NCI-H460 (cell line): ENCODE measurements at places on chromosomes 1 and 21.

DNA sequence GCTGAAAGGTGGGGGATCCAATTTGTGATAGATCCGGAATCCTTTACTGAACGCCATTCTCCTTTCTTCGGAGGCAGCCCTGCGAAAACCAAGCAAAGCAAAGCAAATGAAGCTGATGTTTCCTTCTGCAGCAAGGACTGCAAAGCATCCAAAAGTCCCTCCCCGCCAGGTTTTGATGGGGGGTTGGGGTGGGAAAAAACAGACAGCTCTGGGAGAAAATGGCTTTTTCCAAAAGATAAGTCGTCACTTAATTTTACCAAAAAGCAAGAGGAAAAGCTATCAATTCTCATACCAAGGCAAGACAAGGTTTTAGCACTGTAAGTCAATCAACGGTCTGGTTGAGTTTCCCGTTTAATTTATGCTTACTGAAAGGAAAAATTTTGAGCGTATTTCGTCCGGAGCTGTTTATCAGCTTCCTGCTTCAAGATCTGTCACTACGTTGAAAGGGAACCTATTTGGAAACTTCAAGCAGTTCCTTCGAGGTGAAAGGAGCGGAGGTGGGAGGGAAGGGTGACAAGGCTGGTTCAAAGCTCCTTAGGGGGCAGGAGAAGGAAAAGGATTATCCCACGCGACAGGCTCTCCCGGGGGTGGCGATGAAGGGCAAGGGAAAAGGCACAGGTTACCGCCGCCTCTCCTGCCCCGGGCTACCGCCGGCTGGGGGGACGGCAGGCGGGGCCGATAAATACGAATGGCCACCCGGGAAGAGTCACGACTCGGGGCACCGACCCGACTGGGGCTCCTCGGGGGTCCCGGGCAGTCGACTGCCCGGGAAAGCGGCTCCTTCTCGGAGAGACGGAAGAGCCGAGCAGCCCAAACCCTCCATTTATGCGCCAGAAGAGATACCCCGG is 750 bp downstream of the SYNJ1 start:
- DNase-seq: no peak

- no peak for DNase-seq
Observed at GRCh38 chr1:230175163-230175747, 108.2 kb downstream of the GALNT2 start.

- DNase-seq: no peak
Observed at GRCh38 chr1:18989176-18989799, 32.8 kb upstream of the IFFO2 start.

GRCh38 chr1:211613108-211613947 is 34.4 kb upstream of the SLC30A1 start:
- peak; percentile 79 for DNase-seq

DNA sequence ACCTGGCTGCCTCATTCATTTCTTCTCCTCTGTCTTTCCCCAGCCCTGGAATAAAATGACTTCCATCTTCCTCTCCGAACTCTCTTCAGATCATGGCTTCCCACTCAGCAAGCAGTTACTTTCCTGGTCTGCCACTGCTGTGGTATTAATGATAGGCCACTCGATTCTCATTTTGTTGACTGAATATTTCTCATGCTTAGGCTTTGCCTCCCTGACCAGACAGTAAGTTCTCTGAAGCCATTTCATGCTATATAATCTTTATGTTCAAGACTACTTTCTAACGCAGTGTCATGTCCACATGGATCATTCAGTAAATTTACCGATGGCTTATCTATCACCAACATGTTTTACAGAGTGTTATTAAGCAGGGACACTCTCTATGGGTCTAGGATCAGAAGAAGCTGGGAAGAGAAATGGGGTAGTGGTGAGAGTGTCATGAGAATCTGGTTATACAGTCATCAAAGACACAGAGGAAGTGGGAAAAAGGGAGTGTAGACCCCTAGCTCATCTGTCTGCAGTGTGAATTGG is 20.6 kb downstream of the RUNX1 start:
- no peak for DNase-seq

- no peak for DNase-seq
Observed at GRCh38 chr1:110872745-110873720, at the start of gene CD53. Gene CD53 (plus strand): TSS chr1:110873148. CDS start chr1:110891409, 18,261 bp downstream.

GRCh38 chr1:232328486-232329102 is 301.3 kb downstream of the SIPA1L2 start:
- no peak for DNase-seq

- peak; percentile 7 for DNase-seq
Observed at GRCh38 chr1:44423591-44424537, 18.8 kb downstream of the RNF220 start.

DNA sequence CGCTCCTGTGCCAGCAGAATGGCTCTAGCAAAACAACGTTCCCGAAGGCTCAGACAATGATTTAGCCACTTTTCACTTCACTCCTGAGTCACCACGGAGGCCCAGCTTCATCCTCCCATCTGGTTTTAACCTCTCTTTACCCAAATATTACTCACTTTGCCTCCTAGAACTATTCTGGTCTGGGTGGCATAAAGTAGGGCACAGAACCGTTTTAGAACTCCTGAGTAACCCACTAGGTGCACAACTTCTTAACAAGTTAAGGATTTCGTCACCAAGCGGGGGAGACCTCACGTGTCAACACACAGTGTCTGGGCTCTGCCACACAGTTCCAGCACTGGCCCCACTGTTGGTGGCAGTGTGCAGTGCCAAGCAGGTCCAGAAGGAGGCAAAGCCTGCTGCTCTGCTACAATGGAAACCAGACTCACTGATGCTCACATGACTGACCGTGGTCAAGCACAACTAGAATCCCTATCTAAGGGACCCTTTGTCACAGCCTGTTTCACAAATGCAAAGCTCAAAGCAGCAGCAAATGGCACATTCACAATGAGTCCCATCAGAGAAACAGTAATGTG is 121.7 kb downstream of the SIPA1L2 start:
- no peak for DNase-seq

DNA sequence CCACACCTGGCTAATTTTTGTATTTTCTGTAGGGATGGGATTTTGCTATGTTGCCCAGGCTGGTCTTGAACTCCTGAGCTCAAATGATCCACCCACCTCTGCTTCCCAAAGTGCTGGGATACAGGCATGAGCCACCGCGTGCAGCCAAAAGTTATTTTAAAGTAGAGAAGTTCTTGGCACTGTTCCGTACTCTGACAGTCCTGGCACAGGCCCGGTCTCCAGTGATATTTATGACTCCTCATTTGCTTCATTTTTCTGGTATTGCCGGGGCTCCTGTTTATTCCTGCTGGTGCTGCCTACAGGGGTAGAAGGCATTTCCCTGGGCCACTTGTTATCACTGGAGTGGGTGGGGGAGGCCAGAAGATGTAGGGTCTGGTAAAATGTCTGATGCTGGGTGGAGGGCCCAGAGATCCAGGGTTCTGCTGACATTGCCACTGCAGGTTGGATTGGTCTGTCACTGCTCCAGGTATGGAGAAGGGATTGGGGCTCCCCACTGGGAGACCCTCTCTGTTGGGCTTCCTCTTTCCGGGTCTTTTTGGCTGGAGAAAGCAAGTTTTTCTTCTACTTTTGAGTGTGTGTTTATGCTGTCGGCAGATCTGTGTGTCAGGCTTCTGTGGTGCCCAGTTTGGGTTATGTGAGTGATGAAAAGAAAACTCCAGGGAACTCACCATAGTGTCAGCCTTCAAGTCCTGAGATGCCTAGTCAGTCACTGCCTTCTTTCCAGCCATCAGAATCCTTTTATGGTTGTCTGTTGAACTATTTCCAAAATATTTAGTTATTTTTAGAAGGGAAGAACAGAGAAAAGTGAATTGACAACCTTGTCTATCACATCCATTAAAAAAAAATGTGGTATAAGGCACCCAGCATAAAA is 4.5 kb downstream of the MROH7 start:
- DNase-seq: no peak

GRCh38 chr1:201310986-201311355 is 27.7 kb downstream of the PKP1 start:
- DNase-seq: no peak

DNA sequence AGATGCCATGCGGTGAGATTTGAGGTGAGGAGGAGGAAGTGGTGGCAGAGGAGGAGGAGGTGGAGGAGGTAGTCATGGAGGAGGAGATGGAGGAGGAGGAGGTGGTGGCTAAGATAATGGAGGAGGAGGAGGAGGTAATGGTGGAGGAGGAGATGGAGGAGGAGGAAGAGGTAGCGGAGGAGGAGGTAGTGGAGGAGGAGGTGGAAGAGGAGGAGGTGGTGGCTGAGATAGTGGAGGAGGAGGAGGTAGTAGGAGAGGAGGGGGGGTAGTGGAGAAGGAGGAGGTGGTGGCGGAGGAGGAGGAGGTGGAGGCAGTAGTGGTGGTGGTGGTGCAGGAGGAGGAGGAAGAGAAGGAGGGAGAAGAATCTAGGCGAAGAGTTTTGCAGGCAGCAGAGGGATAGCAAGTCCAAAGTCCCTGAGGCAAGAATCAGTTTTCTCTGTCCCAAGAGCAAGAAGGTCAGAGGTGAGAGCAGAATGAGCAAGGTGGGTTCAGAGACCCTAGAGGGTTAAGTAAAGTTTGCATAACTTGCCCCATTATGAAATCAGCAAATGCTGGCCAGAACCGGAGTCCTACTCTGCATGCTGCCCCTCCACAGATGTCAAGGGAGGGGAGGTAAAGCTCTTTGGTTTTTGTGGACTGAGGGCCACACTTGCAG is 38.9 kb upstream of the GNPAT start:
- no peak for DNase-seq

- DNase-seq: no peak
Observed at GRCh38 chr21:32914424-32915039, 111.2 kb upstream of the OLIG2 start.

GRCh38 chr1:231401478-231401877 is 20.6 kb downstream of the EGLN1 start:
- DNase-seq: no peak

- no peak for DNase-seq
Observed at GRCh38 chr1:70348399-70349165, 5.9 kb downstream of the ANKRD13C start.

- no peak for DNase-seq
Observed at GRCh38 chr1:115655306-115655663, 13.5 kb downstream of the VANGL1 start.

DNA sequence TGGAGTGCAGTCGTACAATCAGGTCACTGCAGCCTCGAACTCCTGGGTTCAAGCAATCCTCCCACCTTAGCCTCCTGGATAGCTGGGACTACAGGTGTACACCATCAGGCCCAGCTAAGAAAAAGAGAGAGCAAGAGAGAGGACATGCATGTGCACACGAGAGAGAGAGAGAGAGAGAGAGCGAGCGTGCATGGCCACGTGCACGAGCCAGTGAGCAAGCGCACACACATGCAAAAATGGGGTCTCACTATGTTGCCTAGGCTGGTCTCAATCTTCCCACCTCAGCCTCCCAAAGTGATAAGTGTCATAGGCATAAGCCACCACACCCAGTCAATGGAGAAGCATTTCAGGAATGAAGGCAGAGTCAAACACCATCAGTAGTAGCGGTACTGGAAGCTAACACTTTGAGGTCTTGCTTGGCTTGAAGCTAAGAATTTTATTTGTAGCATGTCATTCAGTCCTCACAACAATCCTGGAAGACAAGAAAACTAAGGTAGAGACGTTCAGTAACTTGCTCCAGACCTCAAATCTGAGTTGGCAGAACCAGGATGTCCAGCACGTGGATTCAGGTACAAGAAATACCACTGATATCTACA is 14.5 kb downstream of the GNB1 start:
- DNase-seq: no peak
